ENCODE measurements at places on chromosomes 7 and 10.

GRCh38 chr7:116691664-116692063, 19.7 kb downstream of the MET start:
- no peak for DNase-seq

DNA sequence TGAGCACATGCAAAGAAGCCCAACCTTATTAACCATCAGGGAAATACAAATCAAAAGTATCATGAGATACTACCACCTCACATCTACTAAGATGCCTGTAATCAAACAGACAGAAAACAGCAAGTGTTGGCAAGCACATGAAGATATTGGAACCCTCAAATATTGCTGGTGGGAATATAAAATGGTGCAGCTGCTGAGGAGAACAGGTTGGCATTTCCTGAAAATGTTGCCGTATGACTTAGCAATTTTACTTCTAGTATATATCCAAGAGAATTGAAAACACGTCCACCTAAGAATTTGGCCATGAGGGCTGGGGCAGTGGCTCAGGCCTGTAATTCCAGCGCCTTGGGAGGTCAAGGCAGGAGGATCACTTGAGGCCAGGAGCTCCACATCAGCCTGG, 39.4 kb upstream of the TNRC18 start:
- DNase-seq, result no peak

GRCh38 chr10:89266721-89267453, 15.3 kb upstream of the LIPA start:
- DNase-seq, result no peak

DNA sequence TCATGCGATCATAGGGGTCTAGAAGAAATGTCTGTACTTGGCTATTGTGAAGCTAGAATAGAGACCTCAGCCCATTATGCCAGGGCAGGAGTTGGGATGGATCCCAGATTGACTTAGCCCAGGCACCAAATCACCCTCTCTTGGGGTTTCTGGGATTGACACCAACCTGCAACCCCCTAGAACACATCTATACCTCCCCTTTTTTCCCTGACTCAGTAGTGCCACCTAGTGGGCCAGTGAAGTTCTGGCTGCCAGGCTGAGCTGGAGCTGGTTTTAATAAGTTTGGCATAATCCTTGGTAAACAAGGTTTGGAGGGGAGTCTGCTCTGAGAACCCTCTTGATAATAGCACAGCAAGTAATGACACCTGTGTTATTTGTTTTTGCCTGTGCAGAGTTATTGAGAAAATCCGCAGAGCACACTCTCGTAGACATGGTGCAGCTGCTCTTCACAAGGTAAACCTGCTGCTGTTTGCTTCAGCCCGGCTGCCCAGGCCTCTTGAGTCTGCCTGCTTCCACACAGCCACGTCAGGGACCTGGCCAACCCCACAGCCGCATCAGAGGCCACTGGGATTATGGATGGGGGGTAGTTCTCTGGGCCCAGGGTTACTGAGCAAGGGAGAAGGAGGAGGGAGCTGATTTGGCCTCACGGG, 43.3 kb upstream of the NFKB2 start:
- DNase-seq, result peak; percentile 79
